Stimulated activated CD8-positive, alpha-beta memory T cell treated with anti-CD3 and anti-CD28 coated beads, Interleukin-2, amount 100 ng/mL, for 1 hour (primary cell): ENCODE measurements at places on chromosomes 1 and 21.

DNA sequence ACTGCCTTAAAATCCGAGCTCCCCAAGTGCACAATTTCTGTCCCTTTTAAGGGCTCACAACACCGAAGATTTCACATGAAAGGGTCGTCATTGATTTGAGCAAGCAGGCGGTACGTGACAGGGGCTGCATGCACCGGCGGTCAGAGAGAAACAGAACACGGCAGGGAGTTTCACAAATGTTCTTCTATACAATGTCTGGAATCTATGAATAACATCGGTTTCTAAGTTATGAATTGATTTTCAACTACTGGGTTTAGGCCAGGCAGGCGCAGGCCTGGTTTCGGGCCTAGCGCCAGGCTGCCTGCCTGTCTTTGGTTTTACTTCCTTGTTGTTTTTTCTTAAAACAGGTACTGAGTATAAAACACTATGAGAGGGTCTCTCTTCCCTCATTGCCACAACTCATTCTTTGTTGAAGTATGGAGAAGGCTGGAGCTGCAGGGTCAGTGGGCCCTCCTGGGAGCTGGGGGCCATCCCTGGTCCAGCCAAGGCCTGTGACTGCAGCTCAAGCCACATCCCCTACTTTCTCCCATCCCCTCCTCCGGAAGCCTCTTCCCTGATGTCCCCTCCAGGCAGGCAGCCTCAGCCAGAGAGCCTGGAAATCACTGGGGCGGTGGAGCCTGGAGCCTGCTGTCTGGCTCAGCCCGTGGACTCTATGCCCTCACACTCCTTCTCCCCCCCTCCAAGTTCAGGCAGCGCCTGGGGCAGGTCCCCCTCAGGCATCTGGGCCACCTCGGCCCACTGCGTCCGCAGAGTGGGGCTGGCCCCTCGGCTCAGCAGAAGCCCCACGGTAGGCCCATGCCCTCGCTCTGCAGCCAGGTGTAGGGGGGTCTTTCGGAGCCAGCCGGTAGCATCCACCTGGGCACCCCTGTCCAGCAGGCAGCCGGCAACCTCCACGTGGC lies 2.4 kb downstream of the ANKRD65 start:
- no peak for DNase-seq

DNA sequence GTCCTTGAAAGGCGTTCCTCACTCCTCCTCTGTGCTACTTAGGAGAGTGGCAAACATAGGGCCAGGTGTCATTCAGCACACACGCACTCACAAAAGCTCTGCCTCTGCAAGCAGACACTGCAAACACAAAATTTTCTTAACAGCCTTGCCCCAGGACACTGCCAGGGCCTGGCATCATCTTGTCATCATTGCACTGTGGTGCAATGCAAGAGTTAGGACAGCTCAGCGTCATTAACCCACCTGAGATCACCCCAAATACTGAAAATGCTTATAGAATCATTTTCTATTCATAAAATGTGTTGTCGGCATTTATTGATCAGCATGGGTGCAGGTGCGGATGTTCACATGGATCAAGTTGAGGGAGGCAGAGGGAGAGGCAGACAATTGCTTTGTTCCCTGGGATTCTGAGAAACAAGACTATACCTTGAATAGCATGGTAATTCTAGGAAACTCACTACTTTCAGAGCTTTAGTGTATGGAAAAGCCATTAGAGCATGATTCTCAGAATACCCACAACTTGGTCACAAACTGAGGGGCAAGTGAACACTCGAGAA lies 3.0 kb downstream of the ADAM30 start:
- no peak for DNase-seq

GRCh38 chr1:43172527-43172972 lies 420 bp downstream of the CFAP57 start:
- DNase-seq = peak; percentile 80

DNA sequence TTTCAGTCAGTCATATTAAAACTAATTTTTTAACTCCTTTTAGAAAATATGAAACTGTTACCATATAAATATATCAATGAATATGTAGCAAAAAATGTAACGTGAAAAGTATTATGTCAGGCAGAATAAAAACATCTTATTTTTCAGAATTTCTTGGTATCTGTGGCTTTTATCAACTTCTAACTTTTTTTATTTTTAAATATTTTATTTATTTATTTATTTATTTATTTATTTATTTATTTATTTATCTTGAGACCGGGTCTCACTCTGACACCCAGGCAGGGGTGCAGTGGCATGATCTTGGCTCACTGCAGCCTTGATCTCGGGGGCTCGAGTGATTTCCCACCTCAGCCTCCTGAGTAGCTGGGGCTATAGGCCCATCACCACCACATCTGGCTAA lies 87.6 kb downstream of the C21orf91 start:
- no peak for DNase-seq

- DNase-seq = no peak
Measured at GRCh38 chr1:155322571-155322952, 1.9 kb downstream of the RUSC1 start.

GRCh38 chr1:215557992-215558626 lies 9.0 kb upstream of the KCTD3 start:
- no peak for DNase-seq

GRCh38 chr1:229368347-229368746 lies 25.5 kb upstream of the CCSAP start:
- no peak for DNase-seq

GRCh38 chr1:209755926-209756614 lies at the start of gene TRAF3IP3:
Gene TRAF3IP3 (plus strand): TSS chr1:209756053. CDS start chr1:209760040, 3,987 bp downstream.
- peak; percentile 46 for DNase-seq

GRCh38 chr1:31433396-31433930 lies 20.4 kb downstream of the SERINC2 start:
- DNase-seq = no peak

DNA sequence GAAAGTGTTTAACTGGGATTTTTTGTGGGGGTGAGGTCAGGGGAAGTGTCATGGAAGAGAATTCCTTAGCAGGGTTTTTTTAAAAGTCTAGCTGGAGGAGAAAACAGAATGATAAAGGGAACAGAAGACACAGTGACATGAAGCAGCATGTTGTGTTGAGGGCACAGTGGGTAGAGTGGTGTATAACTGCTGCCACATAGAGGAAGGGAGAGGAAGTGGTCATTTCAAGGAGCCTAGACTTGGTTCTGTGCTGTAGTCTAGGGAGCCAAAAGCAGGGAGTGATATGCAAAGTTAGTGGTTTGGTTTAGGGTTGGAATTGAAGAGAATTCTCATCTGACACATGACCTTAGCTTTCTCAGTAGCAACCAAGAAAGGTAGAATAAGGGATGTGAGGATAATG lies 10.2 kb downstream of the EEIG2 start:
- DNase-seq = no peak

DNA sequence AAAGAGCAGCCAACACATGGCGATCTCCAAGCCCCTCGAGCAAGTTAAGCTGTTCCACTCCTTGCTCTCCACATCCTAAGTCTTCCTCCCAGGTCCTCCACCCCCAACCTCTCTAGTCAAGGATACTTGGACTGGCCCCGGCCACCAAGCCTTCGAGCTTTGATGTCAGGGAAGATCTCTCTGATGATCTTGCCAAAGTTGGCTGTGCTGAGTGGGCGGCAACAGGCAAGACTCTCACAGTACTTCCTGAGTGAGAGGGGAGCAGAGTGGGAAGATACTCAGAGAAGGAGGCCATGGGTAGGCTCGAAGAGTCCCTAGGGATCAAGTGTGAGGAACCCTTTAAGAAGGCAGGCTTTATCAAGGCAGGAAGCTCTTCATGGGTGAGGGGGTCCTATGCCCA lies 2.8 kb downstream of the RFX5 start:
- DNase-seq = no peak

DNA sequence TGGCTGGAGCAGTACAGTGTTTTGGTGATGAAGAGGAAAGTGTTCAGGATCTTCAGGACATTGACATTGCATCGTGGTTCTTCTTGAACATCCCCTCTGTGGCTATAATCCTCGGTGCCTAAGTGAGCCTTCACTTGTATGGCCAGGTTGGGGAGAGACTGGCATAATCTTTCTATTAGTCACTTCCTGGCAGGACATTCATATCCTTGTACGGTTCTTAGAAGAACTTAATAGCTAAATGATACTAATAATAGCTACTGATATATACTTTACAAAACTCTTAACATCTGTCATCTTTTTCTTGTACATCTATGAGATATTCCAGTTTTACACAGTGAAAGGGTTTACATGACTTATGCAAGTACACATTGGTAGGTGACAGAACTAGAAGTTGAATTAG lies 35.8 kb downstream of the CELF3 start:
- no peak for DNase-seq
